ENCODE measurements at places on chromosomes 4 and X.

- DNase-seq, result no peak
Observed at GRCh38 chr4:38189445-38189844, 229.2 kb downstream of the PTTG2 start.

GRCh38 chr4:177855507-177856197 lies 413.4 kb upstream of the AGA start:
- DNase-seq, result no peak

DNA sequence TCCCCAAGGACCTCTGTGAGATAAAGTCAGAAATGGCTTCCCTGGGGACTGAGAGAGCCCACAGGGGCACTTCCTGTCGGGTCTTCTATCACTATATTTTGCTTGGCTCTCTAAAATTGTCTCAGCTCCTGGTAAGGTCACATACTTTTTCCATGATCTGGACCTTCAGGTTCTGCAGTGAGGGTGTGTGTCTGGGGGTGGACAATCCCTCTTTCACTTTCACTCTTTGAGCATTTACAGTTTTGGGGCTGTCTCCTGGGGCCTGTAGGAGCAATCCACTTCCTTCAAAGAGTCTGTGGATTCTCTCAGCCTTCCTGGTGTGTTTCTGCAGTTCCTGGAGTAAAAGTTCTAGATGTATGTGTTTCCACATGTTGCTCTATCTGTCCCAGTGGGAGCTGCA lies 335.7 kb downstream of the FSTL5 start:
- no peak for DNase-seq

DNA sequence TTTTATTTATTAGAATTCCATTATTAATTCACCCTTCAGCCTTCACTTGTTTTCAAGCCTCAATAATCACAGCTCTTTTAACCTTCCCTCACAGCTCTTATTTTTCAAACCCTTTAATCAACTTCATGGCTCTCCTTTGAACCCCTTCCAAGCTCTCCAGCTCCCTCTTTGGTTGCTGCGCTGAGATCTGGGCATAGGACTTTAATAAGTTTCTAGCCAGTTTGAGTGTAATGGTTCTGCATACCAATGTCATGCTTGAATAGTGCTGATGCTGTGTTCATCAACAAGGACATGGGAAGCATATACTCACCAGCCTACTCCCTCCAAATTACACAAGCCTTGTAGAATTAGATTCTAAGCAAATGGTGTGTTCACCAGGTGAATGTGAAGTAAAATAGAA lies 3.5 kb upstream of the RNF212 start:
- DNase-seq, result no peak

GRCh38 chrX:124033821-124034220 lies 72.3 kb downstream of the STAG2 start:
- no peak for DNase-seq
